Activated naive CD8-positive, alpha-beta T cell treated with anti-CD3 and anti-CD28 coated beads, Interleukin-2, amount 10 ng/mL, durations not matched to agents 7 days and 5 days (primary cell): ENCODE measurements at places on chromosomes 3 and 15. TPM values are rescaled to one million over a fixed set of nuclear protein-coding genes. Genes with fewer than 3 reads are reported as not detected.
A peak's percentile ranks its signal among the peaks of the same experiment; 100 is the strongest.

DNA sequence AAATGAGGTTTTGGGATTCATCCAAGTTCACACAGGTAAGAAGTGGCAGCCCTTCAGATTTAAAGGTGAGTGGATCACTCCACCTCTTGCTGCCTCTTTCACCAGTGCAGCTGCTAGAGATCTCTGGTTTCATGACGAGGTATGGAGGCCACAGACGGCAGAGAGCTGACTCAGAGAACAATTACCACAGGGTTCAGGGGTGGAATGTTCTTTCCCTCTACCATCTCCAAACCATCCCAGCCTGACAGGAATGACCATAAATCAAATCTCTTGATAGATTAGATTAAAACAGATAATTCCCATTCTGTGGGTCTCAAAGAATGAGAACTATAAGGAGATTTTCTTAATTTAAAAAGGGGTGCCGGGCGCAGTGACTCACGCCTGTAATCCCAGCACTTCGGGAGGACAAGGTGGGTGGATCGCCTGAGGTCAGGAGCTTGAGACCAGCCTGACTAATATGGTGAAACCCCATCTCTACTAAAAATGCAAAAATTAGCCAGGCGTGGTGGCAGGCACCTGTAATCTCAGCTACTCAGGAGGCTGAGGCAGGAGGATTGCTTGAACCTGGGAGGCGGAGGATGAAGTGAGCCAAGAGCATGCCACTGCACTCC, 174.2 kb upstream of the ATP11B start:
- DNase-seq = no peak
- H3K27me3 ChIP-seq = peaks cover 6% of the 10 kb centered on the region
- H3K4me1 ChIP-seq = no peaks in the 10 kb centered on the region
- H3K4me3 ChIP-seq = no peak overlapping the region
- no peak overlapping the region for H3K27ac ChIP-seq

GRCh38 chr15:85607842-85608241, 186.9 kb downstream of the KLHL25 start:
- H3K4me1 ChIP-seq = peaks cover 18% of the 10 kb centered on the region
- H3K27ac ChIP-seq = no peak overlapping the region

- no peak overlapping the region for H3K4me3 ChIP-seq
- H3K27ac ChIP-seq = no peak overlapping the region
- no peaks in the 10 kb centered on the region for H3K27me3 ChIP-seq
- H3K4me1 ChIP-seq = no peaks in the 10 kb centered on the region
- no peak for DNase-seq
- H3K36me3 ChIP-seq = no peaks in the 10 kb centered on the region
Measured at GRCh38 chr3:86929046-86929445, 61.9 kb downstream of the VGLL3 start.

DNA sequence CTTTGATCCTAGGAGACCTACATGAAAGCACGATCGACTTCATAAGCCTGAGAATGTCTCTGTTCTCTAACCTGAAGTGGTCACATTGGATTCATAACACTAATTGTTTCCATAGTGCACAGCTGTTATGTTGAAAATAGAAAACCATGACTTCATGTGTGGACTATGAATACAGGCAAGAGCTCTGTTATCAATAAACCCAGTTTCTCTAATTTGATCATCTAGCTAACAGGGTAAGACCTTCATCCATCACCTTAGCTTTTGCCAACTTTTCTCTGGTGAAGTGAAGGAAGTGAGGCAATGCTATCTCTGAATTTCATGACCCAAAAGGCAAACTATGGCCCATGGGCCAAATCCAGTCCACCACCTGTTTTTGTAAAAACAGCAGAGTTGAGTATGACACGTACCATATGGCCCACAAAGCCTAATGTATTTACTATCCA, 27.2 kb downstream of the ABI3BP start:
- H3K36me3 ChIP-seq = no peaks in the 10 kb centered on the region
- H3K27ac ChIP-seq = no peak overlapping the region
- no peak for DNase-seq

DNA sequence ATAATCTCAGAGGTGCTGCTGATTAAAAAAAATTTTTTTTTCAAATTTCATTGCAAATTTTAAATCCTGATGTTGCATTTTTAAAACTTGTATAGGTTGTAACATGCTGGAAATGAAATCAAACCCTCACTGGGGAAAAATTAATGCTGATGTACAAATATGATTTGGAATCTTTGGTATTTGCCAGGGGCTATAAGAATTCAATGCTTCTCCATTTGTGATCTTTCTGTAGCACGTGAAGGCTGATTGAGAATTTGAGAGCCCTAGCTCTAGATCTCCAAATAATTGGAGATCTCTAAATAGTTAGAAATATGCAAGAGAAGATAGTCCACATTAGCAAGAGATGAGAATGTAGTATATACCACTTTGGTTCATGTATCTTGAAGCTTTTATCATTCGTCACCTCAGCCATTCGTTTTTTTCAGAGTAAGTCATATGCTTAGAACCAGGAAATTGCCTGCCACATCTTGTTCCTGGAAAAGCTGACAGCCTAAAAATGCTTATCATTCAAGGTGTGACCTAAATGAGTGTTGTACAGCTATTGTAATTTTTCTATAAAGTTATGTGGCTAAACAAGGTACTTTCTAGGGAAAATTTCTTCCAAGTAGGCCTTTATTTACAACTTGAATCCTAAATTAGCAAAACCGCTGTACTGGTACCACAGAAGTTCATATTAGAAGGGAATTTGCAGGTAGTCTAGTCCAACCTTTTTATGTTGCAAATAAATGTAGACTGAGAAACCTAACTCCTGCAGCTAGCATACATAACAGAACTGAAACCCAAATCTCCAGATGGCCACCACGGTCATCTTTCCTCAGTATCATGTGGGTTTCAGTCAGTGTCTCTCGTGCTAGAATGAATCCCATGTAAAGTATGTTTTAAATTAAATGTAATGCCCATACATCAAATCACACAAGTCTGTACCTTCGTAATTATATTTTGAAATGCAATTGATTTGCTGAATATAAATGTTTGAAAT, 48.5 kb downstream of the FNDC3B start:
- no peaks in the 10 kb centered on the region for H3K27me3 ChIP-seq
- H3K4me1 ChIP-seq = peaks cover 24% of the 10 kb centered on the region

The MRPL3 gene
- total RNA-seq = 57.5 TPM

- peaks cover 21% of the 10 kb centered on the region for H3K4me1 ChIP-seq
- H3K4me3 ChIP-seq = peak overlapping the region; percentile 97
- H3K36me3 ChIP-seq = peaks cover 8% of the 10 kb centered on the region
- H3K27ac ChIP-seq = peak overlapping the region; percentile 96
Measured at GRCh38 chr3:107523539-107524325, 970 bp downstream of the BBX start.

The IGSF10 gene
- total RNA-seq = not detected

GRCh38 chr3:190318666-190319065, 3.6 kb downstream of the CLDN1 start:
- peaks cover 21% of the 10 kb centered on the region for H3K27me3 ChIP-seq
- peaks cover 6% of the 10 kb centered on the region for H3K4me1 ChIP-seq
- H3K27ac ChIP-seq = no peak overlapping the region
- no peak for DNase-seq
- no peaks in the 10 kb centered on the region for H3K36me3 ChIP-seq

DNA sequence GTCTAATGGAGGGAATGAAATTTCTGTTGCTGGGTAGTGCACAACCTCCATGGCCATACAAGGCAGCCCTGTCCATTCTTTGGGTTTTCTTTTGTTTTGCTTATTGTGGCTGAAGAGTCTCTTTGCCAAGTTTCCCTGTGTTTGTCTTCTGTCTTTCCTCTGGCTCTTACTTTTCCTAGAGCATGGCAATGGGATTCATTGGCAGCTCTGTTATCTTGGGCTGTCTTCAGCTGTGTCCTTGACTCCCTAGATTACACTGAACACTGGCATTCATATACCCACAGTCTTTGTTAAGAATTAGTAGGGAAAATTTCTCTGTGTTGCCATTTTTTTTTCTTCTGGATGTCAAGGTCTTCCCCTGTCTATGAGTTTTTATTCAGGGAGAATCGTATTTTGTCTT, 16.1 kb upstream of the DCBLD2 start:
- no peaks in the 10 kb centered on the region for H3K36me3 ChIP-seq
- H3K27ac ChIP-seq = no peak overlapping the region
- no peak for DNase-seq
- H3K4me3 ChIP-seq = no peak overlapping the region
- H3K27me3 ChIP-seq = peaks cover 21% of the 10 kb centered on the region
- H3K4me1 ChIP-seq = no peaks in the 10 kb centered on the region

The ESYT3 gene
- 0.26 TPM for total RNA-seq

- H3K4me3 ChIP-seq = no peak overlapping the region
- no peak overlapping the region for H3K27ac ChIP-seq
- no peak for DNase-seq
- peaks cover 3% of the 10 kb centered on the region for H3K4me1 ChIP-seq
- H3K36me3 ChIP-seq = no peaks in the 10 kb centered on the region
- H3K27me3 ChIP-seq = peaks cover 2% of the 10 kb centered on the region
Measured at GRCh38 chr15:49064884-49065283, 18.6 kb upstream of the SECISBP2L start.

The GRAMD1C gene
- total RNA-seq = 1.2 TPM

The ZDHHC23 gene
- total RNA-seq = 3.4 TPM

DNA sequence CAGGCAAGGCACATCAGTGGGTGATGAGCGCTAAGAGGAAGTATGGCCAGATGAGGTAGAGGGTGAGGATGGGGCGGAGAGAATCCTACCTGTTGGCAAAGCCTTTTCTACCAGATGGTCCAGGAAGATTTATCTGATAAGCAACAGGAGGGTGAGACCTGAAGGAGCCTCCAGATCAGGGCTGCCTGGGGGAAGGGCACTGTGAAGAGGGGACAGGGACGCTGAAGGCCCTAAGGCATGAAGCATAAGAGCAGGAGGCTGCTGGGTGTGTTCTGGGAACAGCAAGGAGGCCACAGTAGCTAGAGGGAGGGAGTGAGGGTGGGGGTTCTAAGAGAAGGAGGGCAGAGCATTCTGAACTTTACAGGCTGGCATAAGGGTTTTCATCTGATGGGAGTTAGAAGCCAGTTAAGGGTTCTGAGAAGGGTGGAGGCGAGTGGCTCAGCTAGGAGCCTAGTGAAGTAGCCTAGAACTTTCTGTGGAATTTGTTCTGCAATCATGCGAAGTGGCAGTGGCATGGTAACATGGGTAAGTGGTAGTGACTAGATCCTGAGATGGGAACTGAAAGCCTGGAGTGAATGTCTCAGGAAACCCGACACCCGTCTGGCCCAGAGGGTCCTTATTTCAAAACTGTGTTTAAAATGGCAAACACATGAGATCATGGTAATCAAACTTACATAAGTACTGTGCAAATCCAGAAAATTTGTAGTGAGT, 29.9 kb downstream of the CGNL1 start:
- H3K4me3 ChIP-seq = no peak overlapping the region
- peaks cover 5% of the 10 kb centered on the region for H3K27me3 ChIP-seq
- H3K4me1 ChIP-seq = no peaks in the 10 kb centered on the region

- H3K36me3 ChIP-seq = no peaks in the 10 kb centered on the region
- peaks cover 9% of the 10 kb centered on the region for H3K27me3 ChIP-seq
- DNase-seq = no peak
- H3K4me3 ChIP-seq = no peak overlapping the region
- no peak overlapping the region for H3K27ac ChIP-seq
- no peaks in the 10 kb centered on the region for H3K4me1 ChIP-seq
Measured at GRCh38 chr15:40125950-40126349, 17.3 kb upstream of the BMF start.

GRCh38 chr15:78265137-78265460, 737 bp downstream of the DNAJA4 start:
- no peaks in the 10 kb centered on the region for H3K27me3 ChIP-seq
- DNase-seq = no peak
- H3K36me3 ChIP-seq = peaks cover 2% of the 10 kb centered on the region
- peak overlapping the region; percentile 88 for H3K4me3 ChIP-seq
- peak overlapping the region; percentile 89 for H3K27ac ChIP-seq
- H3K4me1 ChIP-seq = peaks cover 26% of the 10 kb centered on the region
